Liver (tissue), 10 donors: ENCODE measurements at places on chromosomes 13 and 19.

DNA sequence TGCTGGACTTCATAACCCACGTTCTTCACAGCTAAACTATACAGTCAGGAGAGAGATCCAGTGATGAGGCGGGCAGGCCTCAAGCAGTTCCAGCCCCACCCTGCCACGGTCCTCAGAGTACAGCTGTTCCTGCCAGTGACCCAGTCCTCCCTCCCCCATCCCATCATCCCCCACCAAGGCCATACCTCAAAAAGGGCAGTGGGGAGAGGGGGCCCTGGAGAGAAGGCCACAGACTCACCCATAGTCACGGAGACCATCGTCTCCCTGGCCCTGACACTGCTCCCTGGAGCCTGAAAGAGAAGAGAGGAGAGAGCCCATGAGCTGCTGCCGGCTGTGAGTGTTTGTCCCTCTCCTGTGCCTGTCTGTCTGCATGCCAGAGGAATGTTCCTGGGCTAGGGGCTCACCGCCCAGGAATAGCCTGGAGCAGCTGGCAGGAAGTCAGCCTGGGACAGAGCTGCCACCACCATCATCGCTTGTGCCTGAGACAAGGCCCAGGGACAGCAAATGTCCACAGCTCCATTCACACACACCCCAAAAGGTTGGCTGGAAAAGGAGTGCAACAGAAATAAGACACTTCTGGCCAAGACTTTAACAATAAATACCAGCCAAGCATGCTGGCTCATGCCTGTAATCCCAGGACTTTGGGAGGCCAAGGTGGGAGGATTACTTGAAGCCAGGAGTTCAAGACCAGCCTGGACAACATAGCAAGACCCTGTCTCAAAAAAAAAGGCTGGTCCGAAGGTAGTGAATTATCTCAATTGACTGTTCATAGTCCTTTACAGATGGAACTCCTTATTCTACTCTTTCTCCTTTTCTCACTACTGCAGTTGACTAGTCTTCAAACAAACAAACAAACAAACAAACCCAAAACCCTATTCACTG lies 6.4 kb downstream of the C19orf47 start:
- no peak for DNase-seq

- DNase-seq: no peak
These were observed 3.1 kb downstream of the CD320 start for GRCh38 chr19:8304841-8305621.

GRCh38 chr13:54633456-54633855 lies 1604.8 kb downstream of the OLFM4 start:
- DNase-seq: no peak

DNA sequence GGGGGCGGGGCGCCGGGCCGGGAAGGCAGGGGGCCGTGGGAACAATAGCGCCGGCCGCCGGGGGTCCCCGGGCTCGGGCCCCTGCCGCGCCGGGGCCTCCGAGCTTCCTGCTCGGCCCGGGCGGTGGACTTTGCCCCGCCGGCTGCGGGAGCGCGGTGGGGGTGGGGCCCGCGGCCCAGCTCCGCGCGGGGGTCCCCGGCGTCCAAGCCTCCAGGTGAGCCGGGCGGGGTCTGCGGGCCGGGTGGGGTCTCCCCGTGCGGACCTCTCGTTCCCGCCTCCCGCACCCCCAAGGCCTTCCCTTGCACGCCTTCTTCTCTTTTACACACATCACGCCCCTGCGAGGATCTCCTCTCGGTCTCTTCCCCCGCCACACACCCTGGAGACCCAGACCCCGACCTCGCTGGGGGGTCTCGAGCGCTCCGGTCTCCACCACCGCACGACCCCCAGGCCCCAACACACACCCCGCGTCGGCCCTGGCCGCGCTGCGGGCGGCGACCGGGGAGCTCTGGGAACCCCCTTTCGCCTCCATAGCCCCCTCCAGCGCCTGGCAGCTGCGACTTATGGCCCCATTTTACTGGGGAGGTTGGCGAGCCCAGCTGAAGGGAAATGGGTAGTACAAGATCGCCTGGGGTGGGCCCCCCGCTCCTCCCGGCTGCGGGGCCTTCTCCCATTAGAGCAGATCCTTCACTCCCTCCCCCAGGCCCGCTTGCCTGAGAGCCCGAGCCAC lies 711 bp downstream of the CAMSAP3 start:
- no peak for DNase-seq

DNA sequence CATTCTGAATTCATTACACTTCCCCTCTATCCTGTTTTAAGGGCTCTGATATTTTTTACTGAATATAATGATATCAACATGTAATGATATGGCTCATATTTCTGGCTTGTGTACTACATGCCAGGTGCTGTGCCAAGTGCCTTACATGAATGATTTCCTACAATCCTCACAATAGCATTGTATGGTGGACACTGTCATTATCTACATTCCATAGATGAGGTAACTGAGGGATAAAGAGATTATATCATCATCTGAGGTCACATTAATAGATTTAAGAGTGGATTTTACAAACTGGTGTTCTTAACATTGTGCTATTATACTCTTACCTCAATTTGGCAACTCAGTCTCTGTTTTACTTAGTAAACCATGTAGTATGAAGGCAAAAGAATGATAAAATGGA lies 502.0 kb downstream of the LIG4 start:
- DNase-seq: no peak

DNA sequence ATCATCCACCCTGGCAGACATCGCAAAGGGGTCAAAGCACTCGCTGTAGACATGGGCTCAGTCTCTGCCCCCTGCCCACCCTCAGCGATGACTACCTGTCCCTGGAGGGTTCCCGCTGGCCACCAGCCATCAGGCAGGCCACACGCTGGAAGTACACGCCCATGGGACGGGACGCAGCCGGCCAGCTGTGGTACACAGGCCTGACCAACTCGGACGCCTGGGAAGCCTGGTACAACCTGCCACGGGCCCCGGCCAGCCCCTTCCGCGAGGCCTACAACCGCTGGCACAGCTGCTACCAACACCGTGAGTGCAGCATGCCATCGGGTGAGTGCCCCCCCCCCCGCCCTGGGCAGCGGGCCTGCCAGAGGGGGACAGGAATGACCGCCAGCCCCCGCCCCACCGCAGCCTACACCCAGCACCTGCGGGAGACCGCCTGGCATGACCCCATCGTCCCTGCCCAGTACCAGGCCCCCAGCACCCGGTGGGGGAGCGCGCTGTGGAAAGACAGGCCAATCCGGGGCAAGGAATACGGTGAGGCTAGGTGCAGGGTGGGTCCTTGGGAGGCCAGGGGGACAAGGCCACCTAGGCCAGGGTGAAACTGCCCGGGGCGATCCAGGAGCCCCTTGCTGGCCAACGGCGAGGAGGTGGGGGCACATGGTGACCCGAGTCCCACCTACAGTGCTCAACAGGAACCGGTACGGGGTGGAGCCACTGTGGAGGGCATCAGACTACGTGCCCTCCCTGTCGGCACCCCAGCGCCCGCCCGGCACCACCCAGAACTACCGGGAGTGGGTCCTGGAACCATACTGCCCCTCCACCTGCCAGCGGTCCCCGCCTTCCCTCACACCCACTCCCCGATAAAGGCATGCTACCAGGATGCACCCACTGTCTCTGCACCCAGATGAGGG lies 4.4 kb downstream of the TEKTIP1 start:
- DNase-seq: no peak

GRCh38 chr13:98820300-98820699 lies 67.8 kb upstream of the SLC15A1 start:
- no peak for DNase-seq

DNA sequence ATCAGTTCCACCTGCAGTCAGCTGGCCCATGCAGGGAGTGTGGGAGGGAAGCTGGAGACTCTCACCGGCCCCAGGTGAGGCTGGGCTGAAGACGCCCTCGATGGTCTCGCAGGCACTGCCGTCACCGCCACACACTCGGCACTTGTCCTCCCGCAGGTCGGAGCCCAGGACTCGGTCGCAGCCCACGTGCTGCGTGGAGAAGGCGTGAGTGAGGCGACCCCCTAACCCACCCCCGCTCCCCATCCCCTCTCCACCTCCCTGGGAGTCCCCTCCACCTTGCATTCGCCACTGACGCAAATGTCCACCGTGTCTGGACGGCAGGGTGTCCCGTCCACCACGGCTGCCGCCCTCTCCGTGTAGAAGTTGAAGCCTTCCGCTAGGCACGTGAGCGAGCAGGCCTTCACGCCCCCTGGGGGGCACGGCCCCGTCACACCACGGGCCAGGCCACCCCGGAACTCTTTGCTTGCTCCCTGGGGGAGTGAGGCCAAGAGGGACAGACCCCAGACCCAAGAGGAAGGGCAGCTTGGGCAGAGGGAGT lies 12.0 kb upstream of the MYO1F start:
- no peak for DNase-seq

DNA sequence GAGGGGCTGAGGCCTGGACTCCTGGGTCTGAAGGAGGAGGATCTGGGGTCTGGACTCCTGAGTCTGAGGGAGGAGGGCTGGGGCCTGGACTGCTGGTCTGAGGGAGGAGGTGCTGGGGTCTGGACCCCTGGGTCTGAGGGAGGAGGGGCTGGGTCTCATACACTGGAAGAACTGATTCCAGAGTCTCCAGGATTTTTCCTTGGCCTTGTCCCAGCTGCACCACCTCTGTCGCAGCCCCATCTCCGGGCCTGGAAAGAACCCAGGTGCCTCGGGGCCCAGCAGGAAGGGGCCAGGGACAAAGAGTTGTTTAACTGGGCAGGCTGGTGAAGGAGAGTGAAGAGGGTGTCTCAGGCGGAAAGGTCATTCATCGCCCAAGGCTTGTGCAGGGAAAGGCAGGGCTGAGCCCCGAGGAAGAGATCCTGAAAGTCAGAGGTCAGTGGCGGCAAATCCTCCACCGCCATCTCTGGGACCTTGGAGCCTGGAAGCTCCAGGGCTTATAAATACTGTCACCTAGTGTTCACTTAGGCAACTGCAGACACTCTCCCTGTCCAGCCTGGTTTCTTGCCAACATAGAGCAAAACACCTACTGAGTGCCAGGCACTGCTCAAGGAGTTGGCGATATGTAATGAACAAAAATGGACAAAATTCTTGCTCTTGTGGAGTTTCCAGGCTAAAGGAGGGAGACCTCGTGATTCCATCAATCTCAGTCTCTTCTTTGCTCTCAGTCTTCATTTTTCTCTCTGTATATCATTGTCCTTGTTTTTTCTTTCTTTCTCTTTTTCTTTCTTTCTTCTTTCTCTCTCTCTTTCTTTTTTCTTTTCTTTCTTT lies 4.4 kb upstream of the KCNN4 start:
- DNase-seq: no peak

DNA sequence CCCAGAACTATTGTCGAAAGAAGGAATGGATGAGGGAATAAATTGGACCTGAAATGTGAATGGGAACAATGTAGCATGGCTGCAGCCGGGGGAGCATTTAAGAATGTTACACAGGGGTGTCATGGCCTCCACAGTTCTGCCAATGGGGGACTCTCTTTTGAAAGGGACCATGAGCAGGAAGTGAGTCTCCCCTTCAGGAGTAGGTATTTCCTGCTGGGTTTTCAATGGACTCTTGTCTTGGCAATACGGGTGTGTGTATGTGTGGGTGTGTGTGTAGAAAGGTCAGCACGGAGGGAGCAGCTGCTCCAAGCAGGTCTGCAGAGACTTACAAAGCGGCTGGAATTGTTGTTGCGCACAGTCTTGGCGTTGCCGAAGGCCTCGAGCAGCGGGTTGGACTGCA lies 24.4 kb downstream of the MYO1F start:
- no peak for DNase-seq

GRCh38 chr13:45512098-45512496 lies 47.4 kb downstream of the COG3 start:
- no peak for DNase-seq

DNA sequence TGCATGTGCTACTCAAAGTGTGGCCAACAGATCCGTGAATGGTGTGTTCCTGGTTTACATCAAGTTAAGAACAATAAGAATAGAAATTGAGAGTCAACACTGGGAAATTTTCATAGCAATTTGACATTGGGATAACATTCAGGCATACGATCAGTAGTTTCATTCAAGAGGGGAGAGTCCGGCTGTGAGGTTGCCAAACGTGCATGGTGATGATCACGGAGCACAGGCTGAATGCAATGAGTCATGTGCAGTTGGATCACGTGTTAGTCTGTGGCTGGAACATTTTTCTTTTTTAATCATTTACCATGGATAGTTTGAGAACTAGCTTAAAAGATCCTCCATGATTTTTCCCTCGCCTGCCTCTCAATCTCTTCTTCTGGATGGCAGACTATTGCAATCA lies 2.5 kb upstream of the DCT start:
- DNase-seq: no peak

GRCh38 chr13:98930151-98930591 lies 47.7 kb downstream of the DOCK9 start:
- DNase-seq: no peak

DNA sequence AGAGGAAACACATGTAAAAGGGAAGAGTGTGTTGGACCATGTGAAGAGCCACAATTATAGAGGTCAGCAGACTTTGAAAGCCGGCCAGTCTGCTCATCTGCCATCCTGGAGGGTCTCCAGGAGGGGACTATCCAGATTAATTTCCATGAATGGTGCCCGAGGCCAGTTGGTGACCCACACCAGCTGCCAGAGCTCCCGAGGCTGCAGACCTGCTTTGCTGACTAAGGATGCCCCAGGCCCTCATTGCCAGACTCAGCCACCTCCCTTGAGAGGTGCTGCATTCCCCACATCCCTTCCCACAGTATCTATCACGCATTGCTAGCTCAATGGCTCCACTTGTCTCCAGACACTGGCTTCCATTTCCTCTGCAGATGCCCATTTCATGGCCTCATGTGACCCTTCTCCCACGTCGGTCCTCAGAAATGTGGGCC lies 110.3 kb downstream of the NALCN start:
- DNase-seq: no peak

- peak; percentile 27 for DNase-seq
These were observed 166.5 kb upstream of the ZNF507 start for GRCh38 chr19:32178956-32179355.

DNA sequence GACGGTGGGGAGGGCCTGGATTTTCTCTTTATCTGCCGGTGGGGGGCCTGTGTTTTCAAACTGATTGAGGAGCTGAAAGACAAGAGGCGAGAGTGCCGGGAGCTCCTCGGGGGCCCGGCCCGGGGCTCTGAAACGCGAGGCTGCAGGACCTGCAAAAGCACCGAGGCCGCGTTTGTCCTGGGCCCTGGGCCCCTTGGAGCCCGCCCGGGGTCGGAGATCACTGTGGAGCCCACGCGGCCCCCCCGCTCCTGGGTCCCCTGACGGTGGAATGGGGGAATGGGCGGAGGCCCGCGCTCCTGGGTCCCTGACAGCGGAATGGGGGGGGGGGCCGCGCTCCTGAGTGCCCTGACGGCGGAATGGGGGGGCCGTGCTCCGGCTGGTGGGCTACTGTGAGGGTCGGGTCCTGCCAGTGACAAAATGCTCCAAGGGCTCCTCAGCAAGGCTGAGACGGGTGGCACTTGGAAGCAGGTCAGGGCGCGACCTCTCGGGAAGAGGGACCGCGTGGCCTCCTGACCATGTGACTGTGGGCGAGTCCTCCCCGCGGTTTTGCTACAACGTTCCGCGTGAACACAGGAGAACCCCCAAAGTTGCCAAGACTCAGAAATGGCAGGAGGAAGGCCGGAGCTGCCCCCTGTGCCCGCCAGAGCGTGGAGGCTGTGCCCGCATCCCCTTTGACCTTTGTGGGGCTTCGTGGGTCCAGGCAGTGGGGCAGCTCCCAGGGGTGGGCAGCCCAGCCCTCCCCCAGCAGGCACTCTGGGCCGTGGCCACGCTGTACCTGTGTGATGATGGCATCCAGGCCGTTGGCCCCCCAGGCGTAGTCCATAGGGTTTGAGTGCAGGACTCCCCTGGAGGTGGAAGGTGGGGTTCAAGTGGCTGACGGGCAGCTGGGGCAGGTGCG lies 9.5 kb downstream of the FGF22 start:
- DNase-seq: no peak

- no peak for DNase-seq
These were observed 276.3 kb upstream of the SOX21 start for GRCh38 chr13:94988654-94989053.
